ENCODE measurements at places on chromosomes 7 and 10.

GRCh38 chr10:42928064-42928463 is 145.5 kb downstream of the BMS1 start:
- H3K27me3 ChIP-seq, result peaks cover 6% of the 10 kb centered on the region
- no peak overlapping the region for H3K4me3 ChIP-seq
- H3K4me1 ChIP-seq, result peaks cover 3% of the 10 kb centered on the region
- H3K36me3 ChIP-seq, result no peaks in the 10 kb centered on the region
- DNase-seq, result no peak
- no peak overlapping the region for H3K27ac ChIP-seq

- H3K4me3 ChIP-seq, result no peak overlapping the region
- H3K27ac ChIP-seq, result no peak overlapping the region
- no peaks in the 10 kb centered on the region for H3K27me3 ChIP-seq
- no peak for DNase-seq
- no peaks in the 10 kb centered on the region for H3K36me3 ChIP-seq
Observed at GRCh38 chr7:149800169-149800555, 26.8 kb upstream of the ZNF467 start.

- no peak overlapping the region for H3K27ac ChIP-seq
- H3K4me1 ChIP-seq, result peaks cover 7% of the 10 kb centered on the region
- no peaks in the 10 kb centered on the region for H3K27me3 ChIP-seq
Observed at GRCh38 chr10:12186323-12186722, 9.4 kb downstream of the NUDT5 start.

DNA sequence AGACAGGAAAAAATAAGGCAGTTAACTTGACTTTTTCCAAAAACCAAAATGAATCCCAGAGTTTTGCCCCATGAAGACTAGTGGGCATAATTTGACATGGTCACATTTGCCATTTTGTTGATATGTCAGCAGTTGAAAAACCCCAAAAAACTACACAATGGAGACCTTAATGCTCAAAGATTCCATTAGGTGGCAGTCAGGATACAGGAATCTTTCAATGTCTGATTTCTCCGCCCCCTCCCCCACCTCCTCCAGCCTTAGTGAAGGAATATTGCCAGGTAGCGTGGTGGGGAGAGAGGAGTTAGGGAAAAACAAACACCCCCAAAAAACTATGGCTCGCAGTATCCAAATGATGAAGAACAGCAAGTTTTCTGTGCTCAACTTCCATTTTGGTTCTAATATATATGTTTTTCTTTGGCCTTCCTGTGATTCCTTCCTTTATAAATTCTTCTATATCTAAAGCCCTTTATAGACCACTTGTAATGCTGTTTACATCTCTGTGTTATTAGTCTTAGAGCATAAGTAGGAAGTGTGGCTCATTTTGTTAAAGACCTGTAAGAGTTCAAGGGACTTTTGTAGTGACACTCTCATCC is 6.7 kb upstream of the SMNDC1 start:
- DNase-seq, result no peak
- H3K4me1 ChIP-seq, result no peaks in the 10 kb centered on the region
- no peak overlapping the region for H3K4me3 ChIP-seq
- H3K36me3 ChIP-seq, result no peaks in the 10 kb centered on the region
- no peak overlapping the region for H3K27ac ChIP-seq

DNA sequence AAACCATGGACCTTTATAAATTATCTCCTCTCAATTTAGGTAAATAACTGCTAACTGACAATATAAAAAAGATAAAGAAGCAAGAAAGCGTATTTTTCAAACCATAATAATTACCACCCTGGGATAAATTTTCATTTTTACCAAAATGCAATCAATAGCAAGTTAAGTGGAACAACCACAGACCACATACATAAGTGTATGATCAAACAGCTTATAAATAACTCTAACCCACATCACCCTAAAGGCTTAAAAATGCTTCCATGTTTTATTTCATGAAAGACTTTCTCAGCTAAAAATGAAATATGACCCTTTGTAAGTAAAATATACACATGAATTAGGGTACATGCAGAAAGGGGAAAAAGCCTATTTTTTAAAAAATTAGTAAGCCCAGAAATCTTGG is 156.5 kb downstream of the SGMS1 start:
- H3K36me3 ChIP-seq, result no peaks in the 10 kb centered on the region
- H3K4me3 ChIP-seq, result no peak overlapping the region
- H3K27ac ChIP-seq, result no peak overlapping the region
- DNase-seq, result no peak

DNA sequence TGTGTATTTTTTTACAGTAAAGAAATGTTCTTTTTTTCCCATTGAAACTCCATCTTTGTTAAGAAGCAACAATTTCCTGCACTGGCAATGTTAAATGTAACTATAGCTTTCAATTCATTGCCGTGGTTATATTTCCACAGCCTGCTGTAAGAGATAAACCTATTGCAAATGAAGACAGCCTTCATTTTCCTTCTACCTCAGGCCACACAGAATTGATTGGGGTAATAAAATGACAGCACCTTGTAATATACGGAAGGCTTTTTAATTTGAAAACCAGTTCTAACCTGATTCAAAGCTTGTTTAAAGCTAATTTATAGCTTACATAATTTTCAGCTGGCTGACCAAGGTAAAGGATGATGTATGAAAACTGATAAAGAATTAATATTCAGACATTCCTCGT is 161.9 kb downstream of the PHF14 start:
- no peak overlapping the region for H3K4me3 ChIP-seq
- no peaks in the 10 kb centered on the region for H3K27me3 ChIP-seq
- H3K27ac ChIP-seq, result no peak overlapping the region

- peak; percentile 12 for DNase-seq
- peaks cover 8% of the 10 kb centered on the region for H3K4me1 ChIP-seq
- H3K27ac ChIP-seq, result no peak overlapping the region
- no peaks in the 10 kb centered on the region for H3K36me3 ChIP-seq
Observed at GRCh38 chr10:11882646-11883375, 59.7 kb downstream of the PROSER2 start.

- no peaks in the 10 kb centered on the region for H3K27me3 ChIP-seq
- H3K36me3 ChIP-seq, result no peaks in the 10 kb centered on the region
- no peak overlapping the region for H3K4me3 ChIP-seq
- DNase-seq, result no peak
- H3K4me1 ChIP-seq, result peaks cover 14% of the 10 kb centered on the region
- no peak overlapping the region for H3K27ac ChIP-seq
Observed at GRCh38 chr7:134462337-134462925, 3.5 kb upstream of the AKR1B1 start.

- H3K27me3 ChIP-seq, result no peaks in the 10 kb centered on the region
- H3K4me3 ChIP-seq, result no peak overlapping the region
- H3K4me1 ChIP-seq, result no peaks in the 10 kb centered on the region
- H3K27ac ChIP-seq, result no peak overlapping the region
Observed at GRCh38 chr7:33806298-33807154, 98.8 kb upstream of the BMPER start.

- no peak overlapping the region for H3K4me3 ChIP-seq
- no peaks in the 10 kb centered on the region for H3K36me3 ChIP-seq
- DNase-seq, result no peak
- H3K4me1 ChIP-seq, result peaks cover 7% of the 10 kb centered on the region
Observed at GRCh38 chr7:105261689-105262088, 127.0 kb downstream of the SRPK2 start.

DNA sequence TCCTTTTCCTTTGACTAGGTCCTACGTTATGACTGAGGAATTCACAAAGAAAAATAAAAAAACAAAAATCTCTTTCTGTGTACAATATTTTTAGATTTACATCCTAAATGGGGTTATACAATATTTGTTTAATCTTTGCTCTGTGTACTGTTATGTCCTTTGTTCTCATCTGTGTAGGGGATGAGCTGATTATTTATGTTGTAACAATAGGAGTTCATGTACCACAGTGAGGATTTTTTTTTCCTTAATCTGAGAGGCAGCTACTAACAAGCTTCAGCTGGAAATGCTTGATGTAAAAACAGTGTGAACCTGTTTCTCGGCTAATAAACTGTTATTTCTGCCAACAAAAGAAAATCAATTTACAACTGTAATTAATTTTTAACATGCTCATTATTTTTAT is 58.0 kb downstream of the ORC5 start:
- peaks cover 5% of the 10 kb centered on the region for H3K36me3 ChIP-seq
- no peaks in the 10 kb centered on the region for H3K27me3 ChIP-seq
- no peaks in the 10 kb centered on the region for H3K4me1 ChIP-seq
- no peak for DNase-seq

DNA sequence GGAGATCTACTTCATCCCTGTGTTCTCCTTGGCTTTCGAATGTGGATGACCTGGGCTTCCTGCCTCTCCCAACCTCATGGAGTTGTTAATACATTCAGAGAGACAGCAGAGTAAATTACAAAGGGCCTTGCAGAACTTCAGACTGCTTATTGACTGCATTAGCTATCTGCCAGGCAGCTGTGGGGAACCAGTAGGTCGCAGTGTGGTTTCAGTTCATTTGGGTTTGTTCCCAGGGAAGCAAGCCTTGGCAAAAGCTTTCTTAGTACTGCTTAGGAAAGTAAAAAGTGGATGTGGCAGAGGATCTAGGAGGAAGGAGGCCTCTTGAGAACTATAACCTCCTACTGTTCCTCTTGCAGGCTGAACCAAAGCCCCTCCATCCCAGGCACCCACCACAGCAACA is 9.2 kb downstream of the NPFFR1 start:
- no peaks in the 10 kb centered on the region for H3K27me3 ChIP-seq
- H3K27ac ChIP-seq, result no peak overlapping the region
- no peak for DNase-seq
- H3K4me1 ChIP-seq, result peaks cover 5% of the 10 kb centered on the region
- H3K36me3 ChIP-seq, result no peaks in the 10 kb centered on the region
- H3K4me3 ChIP-seq, result no peak overlapping the region

DNA sequence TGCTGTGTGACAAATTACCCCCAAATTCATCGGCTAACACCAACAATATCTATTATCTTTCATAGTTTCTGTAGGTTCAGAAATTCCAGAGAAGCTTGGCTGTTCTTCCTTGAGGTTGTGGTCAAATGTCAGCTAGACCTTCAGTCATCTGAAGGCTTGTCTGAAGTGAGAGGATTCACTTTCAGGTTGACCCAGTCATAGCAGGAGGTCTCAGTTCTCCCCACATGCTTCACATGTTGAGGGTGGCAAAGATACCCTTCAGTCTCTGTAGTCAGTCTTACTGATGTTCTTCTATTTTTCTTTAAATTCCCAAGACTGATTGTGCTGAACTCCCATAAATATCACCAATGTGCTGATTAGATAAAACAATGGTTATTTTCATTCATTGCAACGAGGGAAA is 1692.0 kb downstream of the REEP3 start:
- DNase-seq, result no peak
- H3K27ac ChIP-seq, result no peak overlapping the region
- H3K27me3 ChIP-seq, result no peaks in the 10 kb centered on the region

- no peaks in the 10 kb centered on the region for H3K36me3 ChIP-seq
- no peaks in the 10 kb centered on the region for H3K4me1 ChIP-seq
- no peak for DNase-seq
- no peak overlapping the region for H3K27ac ChIP-seq
- no peaks in the 10 kb centered on the region for H3K27me3 ChIP-seq
- H3K4me3 ChIP-seq, result no peak overlapping the region
Observed at GRCh38 chr10:123886292-123886691, 5.3 kb downstream of the CPXM2 start.

DNA sequence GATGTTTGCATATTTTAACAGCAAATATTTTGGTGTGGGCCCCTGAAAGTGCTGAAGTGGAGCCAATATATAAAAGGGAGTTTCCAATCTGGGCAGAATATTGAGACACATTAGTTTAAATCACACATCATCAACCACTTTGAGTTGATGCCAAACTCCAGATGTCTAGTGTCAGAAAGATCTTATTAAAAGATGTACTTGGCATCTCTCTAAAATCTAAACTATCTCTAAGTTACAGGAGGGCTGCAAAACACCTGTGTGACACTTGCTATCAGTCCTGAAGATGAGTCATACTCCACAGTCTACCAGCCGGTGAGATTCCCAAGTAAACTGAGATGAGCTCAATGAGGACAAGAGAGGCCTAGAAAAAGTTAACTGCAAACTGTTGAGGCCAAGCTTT is 11.4 kb downstream of the JAZF1 start:
- H3K27ac ChIP-seq, result peak overlapping the region; percentile 40
- no peak overlapping the region for H3K4me3 ChIP-seq
- DNase-seq, result no peak

GRCh38 chr7:68730194-68730593 is 868.1 kb upstream of the AUTS2 start:
- no peaks in the 10 kb centered on the region for H3K4me1 ChIP-seq
- no peak overlapping the region for H3K4me3 ChIP-seq
- H3K27me3 ChIP-seq, result no peaks in the 10 kb centered on the region
- H3K36me3 ChIP-seq, result no peaks in the 10 kb centered on the region
- no peak overlapping the region for H3K27ac ChIP-seq

DNA sequence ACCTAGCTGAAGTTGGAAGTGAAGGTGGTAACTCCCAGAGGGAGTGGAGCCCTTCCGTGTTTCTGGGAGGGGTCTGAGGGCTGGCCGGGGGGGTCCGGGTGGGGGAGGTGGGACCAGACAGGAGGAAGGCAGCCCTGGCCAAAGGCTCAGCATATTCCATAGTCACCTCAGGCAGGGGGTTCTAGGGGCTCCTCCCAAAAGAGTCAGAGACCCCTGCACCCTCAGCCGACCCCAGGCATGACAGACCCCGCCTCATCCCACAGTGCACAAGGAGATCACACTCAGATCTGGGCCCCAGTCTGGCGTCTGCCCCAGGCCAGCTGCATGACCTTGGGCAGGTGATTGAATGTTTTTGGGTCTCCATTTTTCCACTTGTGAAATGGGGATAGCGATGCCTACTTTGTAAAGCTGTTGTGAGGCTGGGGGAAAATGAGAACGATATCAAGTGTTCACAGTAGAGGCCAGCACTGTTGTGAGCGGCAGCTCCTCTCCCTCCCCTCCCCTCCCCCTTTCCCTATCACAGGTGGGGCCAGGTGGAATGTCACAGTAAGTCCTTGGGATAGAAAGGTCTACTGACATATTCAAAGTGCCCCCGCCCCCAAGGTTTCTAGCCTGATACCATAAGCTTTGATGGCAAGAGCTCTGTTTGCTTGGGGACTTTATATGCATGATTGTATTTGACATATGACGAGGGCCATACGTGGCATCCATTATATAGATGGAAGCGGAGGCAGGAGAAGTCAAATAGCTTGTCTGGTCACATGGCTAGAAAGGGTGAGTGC is 33.3 kb downstream of the DNAJB12 start:
- no peak overlapping the region for H3K4me3 ChIP-seq
- H3K27ac ChIP-seq, result peak overlapping the region; percentile 95
- DNase-seq, result no peak
- H3K36me3 ChIP-seq, result no peaks in the 10 kb centered on the region
- peaks cover 81% of the 10 kb centered on the region for H3K4me1 ChIP-seq

- DNase-seq, result no peak
- H3K27me3 ChIP-seq, result peaks cover 12% of the 10 kb centered on the region
Observed at GRCh38 chr10:114038819-114039218, 4.8 kb upstream of the ADRB1 start.

All from natural killer cell (primary cell).